T-helper 17 cell (primary cell): ENCODE measurements at places on chromosomes 3 and 15.

GRCh38 chr15:68643216-68643830 lies 64.5 kb downstream of the CORO2B start:
- no peak for DNase-seq

DNA sequence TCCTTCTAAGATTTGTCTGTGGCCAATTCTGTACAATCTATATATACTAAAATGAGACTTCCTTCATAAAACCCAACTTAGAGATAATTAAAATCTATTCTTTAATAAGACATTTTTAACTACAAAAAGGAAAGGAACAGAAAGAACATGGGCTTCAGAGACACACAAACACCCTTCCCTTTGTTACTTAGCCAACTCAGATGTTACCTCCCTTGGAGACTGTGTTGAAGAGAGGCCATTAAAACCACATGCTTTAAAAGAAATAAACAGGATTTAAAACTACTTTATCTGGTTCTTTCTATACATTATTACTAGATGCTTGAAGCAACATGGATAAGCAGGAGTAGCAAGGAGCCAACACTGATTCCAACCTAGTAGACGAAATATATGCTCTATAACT lies 42.0 kb downstream of the LRRFIP2 start:
- DNase-seq = no peak

DNA sequence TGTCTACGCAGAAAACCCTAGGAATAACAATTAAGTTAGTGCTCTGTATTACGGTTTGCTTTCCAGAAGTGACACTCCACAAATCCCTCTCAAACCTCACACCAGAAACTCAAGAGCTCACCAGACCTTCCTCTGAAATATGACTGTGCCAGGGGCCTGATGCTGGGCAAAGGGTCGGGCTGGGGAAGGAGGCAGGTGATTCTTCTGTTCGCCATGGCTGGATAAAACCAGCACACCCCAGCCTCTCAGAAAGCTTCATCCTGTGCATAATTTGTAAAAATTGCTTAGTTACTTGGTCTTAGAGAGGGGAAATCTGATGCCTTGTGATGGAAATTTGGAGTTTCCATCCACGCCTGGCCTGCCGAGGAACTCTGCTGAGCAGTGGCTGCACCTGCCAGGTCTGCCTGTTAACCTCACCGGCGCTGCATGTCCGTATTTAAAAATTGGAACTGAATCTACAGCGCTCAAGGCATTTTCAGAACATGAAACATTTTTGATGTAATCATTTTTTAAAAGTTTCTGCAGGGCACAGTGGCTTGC lies 22.7 kb upstream of the ATP1B3 start:
- no peak for DNase-seq

GRCh38 chr3:77917225-77917624 lies 877.3 kb downstream of the ROBO2 start:
- no peak for DNase-seq

- no peak for DNase-seq
Observed at GRCh38 chr3:122576174-122576940, 1.1 kb upstream of the PARP15 start.
